Heart right ventricle (tissue), 16 donors: ENCODE measurements at places on chromosomes 5 and 9.

GRCh38 chr5:91690921-91691320, 307.8 kb upstream of the ARRDC3 start:
- DNase-seq, result no peak

- no peak for DNase-seq
Observed at GRCh38 chr9:97521576-97522333, 20.3 kb downstream of the TMOD1 start.

GRCh38 chr9:121698627-121699570, 47.5 kb downstream of the DAB2IP start:
- peak; percentile 78 for DNase-seq

- DNase-seq, result no peak
Observed at GRCh38 chr5:10199692-10200091, 50.0 kb downstream of the ATPSCKMT start.

- DNase-seq, result no peak
Observed at GRCh38 chr5:52842111-52842510, 54.4 kb downstream of the ITGA1 start.
